ENCODE measurements at places on chromosomes 13 and 19.

DNA sequence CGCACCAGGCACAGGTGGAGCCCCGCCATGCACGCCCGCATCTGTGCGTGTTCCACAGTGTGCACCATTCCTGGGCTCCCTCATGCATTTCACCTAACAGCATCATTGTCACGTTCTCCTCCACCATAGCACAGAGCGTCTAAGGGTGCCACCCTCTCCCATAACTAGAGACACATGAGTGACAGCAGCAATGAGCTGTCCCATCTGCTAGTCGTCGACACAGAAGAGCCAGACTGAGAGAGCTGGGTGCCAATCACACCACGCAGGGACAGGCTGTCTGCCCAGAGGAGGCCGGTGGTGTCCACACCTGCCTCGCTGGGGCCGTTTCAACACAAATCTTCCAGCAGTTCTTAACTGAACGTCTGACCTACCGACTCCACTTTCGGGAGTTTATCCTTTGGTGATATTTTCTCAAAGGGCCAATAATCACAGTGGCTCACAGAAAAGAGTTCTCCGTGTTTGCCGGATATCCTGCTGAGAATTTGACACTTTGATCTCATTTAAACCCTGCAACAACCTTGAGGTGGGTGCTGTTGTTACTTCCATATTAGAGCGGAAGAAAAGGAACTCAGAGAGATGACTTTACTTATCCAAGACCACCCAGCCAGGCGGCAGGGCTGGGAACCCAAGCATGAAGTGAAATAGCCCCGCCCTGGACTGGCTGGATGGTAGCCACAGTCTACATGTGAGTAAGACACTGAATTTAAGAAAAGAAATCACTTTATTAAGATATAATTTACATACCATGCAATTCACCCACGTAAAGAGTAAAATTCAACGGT is 16.2 kb downstream of the CLEC11A start:
- no peak for DNase-seq

DNA sequence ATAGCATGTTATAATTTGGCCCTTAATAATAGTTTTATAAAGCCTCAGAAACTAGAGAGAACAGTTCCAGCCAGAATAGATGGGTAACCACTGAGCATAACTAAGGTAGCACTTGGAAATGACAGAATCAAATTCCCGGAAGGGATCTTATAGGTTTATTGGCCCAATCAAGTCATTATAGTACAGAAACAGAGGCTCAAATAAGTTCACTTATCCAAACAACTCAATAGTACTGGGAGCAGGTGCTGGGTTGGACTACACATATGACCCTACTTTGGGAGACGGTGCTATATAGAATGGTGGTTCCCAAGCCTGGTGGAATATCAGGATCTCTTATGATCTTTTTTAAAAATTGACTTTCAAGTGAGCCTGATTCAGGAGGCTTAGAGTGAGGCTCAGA is 32.7 kb upstream of the OLFM4 start:
- no peak for DNase-seq

- peak; percentile 26 for DNase-seq
Measured at GRCh38 chr19:1161716-1162115, 12.4 kb downstream of the SBNO2 start.

DNA sequence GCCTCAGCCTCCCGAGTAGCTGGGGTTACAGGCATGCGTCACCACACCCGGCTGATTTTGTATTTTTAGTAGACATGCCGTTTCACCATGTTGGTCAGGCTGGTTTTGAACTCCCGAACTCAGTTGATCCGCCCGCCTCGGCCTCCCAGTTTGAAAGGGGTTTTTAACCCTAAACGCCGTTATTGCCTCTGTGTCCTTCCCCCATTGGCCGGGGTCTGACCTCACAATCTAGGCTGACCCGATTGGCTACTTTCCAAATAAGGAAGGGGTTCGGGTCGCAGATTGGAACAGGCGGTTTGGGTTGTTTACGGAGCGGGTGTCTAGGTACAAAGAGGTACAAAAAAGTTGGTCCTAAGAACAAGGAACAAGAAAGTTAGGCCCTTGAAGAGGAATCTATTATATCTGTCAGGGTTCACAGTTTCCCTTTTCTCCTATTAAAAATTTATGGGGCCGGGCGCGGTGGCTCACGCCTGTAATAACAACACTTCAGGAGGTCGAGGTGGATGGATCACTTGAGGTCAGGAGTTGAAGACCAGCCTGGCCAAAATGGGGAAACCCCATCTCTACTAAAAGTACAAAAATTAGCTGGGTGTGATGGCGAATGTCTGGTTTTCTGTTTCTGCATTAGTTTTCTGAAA is 1.0 kb downstream of the ZNF253 start:
- DNase-seq, result no peak

DNA sequence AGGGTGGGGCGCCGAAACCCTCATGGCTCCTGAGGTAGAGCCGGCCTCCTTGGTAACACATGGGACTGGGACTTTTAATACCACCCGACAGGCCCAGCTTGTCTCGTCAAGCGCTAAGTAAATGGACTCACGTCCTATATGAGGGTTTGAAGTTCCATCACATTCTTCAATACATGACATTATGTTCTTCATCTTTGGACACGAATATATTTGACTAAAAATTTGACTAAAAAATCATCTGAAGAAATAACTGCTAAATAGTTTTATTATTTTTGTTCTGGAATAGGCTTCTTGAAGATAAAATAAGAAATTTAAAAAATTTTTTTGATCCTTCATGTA is 335 bp upstream of the ZNF607 start:
- no peak for DNase-seq

- no peak for DNase-seq
Measured at GRCh38 chr13:111338841-111339240, 18.4 kb downstream of the TEX29 start.

DNA sequence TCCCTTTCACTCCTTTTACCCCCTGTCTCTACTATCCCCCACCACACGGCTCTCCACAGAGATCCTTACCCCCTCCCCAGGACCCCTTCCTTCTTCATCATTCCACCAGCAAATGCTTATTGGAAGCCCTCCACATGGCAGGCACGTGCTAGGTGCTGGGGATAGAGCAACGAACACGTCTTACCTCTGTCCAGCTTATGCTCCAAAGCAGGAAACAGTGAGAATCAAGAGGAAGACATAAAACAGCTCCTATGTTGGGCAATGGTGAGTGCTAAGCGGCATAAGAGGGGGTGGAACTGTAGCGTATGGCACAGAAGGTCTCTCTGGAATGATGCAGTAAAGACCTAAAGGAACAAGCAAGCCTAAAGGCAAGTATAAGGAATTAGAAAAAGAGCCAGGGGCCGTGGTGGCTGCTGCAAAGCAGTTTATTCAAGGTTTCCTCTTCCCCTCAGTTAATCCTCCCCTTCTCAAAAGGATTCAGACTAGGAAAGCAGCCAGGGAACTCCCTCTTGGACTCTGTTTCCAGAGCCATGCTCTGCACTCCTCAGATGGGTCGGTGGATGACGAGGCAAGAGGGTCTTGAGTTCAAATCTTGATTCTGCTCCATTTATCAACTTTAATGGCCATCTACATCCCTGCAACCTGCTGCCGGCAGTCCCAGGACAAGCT is 289.4 kb downstream of the FOXO1 start:
- DNase-seq, result no peak

- DNase-seq, result peak; percentile 87
Measured at GRCh38 chr19:6108721-6109633, 1.3 kb downstream of the RFX2 start.

DNA sequence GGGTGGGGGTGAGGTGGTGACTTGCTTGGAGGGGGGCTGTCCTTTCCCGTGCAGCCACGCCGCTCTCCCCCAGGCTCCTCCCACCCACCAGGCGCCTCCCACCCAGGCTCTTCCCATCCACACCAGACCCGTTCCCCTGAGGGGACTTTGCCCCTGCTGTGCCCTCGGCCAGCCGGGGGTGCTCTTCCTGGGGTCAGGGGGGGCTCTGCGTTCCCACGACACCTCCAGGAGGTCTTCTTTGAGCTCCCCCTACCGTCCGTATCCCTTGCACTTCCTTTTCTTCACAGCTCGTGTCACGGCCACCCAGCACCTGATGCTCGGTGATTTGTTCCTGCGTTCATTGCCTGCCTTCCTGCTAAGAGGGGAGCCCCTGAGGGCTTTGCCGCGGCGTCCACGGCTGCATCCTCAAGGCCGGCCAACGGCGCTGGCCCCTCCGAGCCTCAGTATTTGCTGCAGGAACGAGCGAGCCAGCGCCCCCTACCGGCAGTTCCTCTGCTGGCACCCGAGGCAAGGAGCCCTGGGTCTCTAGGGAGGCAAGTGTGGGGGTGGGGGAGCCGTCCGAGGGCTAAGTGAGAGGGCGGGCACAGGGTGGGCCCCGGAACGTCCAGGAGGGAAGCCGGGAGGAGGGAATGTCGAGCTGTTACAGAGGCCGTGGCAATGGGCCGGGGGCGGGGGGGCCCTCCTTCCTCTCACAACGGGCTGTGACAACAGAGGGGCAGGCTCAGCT is 11.8 kb downstream of the LRRC4B start:
- DNase-seq, result peak; percentile 58

GRCh38 chr13:77737583-77738200 is 40.2 kb downstream of the SLAIN1 start:
- no peak for DNase-seq

DNA sequence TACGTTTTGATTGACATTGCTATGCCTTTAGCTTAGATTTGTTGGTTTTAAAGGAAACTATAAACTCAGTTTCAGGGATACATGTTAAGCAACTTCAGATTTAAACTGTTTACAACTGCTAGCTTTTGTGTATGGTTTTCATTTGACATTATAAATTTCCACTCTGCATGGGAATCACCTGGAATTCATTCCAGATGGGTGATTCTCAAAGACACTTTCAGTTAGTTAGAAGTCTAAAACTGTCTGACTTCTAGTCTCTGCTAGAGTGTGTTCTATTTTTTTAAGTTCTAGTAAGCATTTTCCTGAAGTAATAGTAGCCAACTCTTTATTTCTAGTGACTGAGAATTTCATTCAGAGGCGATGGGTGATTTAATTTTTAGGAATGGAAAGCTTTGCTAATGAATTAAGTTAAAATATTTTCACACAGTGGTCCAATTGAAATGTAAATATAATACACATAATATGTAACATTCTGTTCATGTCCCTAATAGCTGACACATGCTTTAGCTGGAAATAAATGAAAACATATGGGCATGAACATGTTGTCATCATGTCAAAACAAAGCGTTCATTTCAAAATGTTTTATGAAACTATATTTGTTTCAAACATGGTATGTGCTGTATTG is 58.3 kb upstream of the CSNK1A1L start:
- no peak for DNase-seq

DNA sequence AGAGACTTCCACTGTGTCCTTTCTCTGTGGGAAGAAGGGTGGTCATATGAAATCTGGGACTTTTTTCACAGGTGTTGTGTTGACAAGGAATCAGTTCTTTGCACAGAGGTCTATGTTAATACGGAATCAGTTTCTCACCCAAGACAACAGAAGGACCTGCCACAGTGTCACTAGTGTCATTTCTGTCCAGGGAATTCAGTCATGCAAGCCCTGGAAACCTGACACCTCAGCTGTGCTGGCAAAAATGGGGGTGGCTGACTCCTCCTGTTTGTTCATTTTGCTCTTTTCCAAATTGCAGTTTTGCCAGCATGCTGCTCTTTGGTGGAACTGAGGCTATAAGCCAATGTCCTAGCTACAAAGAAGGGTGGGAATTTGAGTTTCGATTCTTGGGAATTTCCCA is 49.8 kb upstream of the ESD start:
- no peak for DNase-seq

- DNase-seq, result no peak
Measured at GRCh38 chr13:73034901-73035300, 23.9 kb upstream of the KLF5 start.

DNA sequence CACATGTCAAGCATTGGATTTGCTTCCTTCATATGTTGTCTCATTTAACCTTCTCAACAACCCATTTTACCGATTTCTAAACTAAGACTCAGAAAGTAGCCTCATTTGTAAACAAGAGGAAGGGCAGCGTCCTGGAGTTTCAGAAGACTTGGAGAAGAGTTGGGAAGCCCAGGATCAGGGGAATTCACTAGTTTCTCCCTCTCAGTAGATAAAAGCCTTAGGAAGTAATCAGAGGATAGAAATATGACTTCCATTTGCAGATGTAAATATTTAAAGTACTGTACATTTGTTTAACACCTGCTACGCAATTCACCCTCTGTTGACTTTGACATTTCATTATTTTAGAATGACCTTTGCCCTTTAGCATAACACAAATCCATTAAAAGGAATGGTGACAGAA is 216.4 kb downstream of the DCT start:
- no peak for DNase-seq

DNA sequence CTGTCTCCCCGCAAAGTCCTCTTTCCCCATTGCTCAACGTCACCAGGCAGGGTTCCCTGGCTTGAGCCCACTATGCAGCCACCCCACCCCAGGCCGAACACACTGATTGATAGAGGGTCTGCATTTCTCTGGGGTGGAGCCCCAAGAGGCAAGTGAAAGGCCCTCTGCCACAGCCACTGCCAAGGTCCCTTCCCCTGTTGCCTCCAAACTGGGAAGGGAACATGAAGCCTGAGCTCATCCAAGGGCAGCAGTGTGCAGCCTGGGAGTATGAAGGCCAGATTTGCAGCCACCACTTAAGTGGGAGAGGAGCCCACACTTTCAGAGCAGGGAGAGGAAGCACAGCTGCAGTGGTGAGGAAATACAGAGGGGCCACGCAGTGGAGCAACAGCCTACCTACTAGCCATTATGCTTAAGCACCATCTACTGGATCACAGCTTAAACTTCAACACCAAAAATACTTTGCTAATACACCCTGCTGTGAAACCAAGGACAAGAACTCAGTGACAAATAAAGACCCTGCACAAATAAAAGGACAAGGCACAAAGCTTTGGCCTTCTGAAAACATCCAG is 48.6 kb downstream of the UBL3 start:
- no peak for DNase-seq

DNA sequence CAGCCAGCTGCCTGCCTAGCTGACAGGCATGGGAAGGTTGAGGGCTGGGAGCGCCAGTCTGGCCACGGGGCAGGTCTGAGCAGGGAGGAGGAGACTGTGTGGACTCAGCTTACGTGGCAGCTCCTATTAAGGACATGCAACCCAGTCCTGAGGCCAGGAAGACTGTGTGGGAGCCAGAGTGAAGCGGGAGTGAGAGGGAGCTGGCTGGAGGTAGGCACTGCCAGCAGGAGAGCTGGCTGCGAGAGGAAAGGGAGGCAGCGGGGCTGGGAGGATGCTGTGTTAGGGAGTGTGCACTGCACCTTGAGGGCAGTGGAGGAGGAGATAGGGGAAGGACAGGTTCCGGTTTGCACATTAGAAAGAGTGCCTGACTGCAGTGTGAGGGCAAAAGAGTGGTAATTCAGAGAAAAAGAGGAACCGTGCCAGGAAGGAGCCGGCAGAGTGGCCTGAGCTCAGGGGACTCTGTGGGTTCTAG is 99.2 kb downstream of the SLC7A1 start:
- DNase-seq, result no peak

DNA sequence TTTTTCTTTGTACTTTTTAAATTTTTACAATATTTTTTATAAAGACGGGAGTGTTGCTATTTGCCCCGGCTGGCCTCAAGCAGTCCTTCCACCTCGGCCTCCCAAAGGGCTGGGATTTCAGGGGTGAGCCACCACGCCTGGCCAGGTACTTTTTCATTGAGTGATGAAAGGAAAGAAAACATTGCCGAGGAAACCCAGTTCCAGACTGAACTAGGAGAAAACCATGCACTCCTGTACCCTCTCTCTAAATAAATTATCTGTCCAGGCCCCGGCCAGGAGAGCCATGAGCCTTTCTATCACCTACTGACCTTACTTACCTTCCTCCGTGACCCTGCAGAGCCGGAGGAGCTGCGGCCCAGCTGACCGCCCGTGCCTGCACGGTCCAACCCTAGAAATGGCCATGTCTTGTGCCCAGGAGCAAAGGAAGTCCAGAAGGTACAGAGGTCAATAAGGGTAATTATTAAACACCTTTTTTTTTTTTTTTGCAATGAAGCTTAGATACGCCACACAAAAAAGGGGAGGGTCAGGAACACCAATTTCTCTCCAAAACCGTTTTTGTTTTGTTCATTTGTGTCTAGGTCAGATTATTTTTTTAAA is at the start of gene SLC7A9:
TSS of gene SLC7A9 (minus strand) at position 399 of the 597 bp plus-strand sequence. CDS start 1,233 bp downstream, outside the sequence.
- DNase-seq, result no peak

All from fibroblast of the aortic adventitia (primary cell).